ENCODE measurements at places on chromosomes 5 and 9. TPM values are rescaled to one million over a fixed set of nuclear protein-coding genes. Genes with fewer than 3 reads are reported as not detected.

GRCh38 chr5:158397278-158397677 is 538.3 kb upstream of the CLINT1 start:
- no peak for DNase-seq
- no peaks in the 10 kb centered on the region for H3K27me3 ChIP-seq
- H3K4me1 ChIP-seq: no peaks in the 10 kb centered on the region
- H3K27ac ChIP-seq: no peak overlapping the region

GRCh38 chr9:77680581-77680980 is 32.5 kb upstream of the GNA14 start:
- DNase-seq: no peak
- H3K4me1 ChIP-seq: peaks cover 8% of the 10 kb centered on the region
- no peaks in the 10 kb centered on the region for H3K36me3 ChIP-seq

GRCh38 chr5:151509836-151510235 is 62.4 kb downstream of the SLC36A1 start:
- no peaks in the 10 kb centered on the region for H3K36me3 ChIP-seq
- no peak for DNase-seq
- no peak overlapping the region for H3K4me3 ChIP-seq
- no peaks in the 10 kb centered on the region for H3K27me3 ChIP-seq
- no peak overlapping the region for H3K27ac ChIP-seq
- no peaks in the 10 kb centered on the region for H3K4me1 ChIP-seq

- peaks cover 24% of the 10 kb centered on the region for H3K27me3 ChIP-seq
- no peaks in the 10 kb centered on the region for H3K4me1 ChIP-seq
- DNase-seq: no peak
- H3K4me3 ChIP-seq: no peak overlapping the region
Observed at GRCh38 chr9:124457079-124457886, 7.0 kb downstream of the ADGRD2 start.

DNA sequence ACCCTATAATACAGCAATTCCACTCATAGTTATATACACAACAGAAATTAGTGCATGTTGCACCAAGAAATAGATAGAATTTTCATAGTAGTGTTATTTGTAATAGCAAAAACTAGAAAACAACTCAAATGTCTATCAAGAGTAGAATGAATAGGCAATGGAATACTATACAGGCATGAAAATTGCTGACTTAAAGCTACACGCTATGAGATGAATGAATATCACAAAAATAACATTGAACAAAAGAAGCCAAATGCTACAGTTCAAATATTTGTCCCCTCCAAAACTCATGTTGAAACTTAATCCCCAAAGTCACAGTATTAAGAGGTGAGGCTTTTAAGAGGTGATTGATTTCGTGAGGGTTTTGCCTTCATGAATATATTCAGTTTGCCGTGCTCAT is 215.1 kb downstream of the FRMD3 start:
- no peak overlapping the region for H3K27ac ChIP-seq
- no peaks in the 10 kb centered on the region for H3K27me3 ChIP-seq
- H3K36me3 ChIP-seq: no peaks in the 10 kb centered on the region
- DNase-seq: no peak

The COL27A1 gene
- 13.0 TPM for total RNA-seq

DNA sequence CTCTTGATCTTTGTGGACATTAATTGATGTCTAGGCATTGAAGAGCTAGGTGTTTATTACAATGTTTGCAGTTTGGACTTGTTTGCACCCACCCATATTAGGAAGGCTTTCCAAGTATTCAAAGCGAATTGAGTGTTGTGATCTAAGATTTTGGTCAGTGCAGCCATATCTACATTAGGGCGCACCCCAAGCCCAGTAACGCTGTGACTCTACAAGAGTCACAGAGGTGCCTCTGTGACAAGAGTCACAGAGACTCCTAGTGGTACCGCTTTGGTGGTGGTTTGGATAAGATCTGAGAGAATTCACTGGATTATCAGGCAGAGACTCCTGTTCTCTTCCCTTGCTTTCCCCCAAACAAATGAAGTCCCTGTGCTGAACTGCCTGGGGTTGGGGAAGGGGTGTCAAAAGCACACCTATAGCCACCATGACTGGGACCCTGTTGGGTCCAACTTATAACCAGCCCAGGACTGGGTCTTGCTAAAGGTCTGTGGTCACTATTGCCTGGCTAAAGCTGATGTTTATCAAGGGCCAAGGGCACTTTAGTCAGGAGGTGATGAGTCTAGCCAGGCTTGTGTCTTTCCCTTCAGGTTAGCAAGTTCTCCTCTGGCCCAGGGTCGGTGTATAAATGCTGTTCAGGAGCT is 114.1 kb upstream of the RIOK2 start:
- no peak for DNase-seq
- no peaks in the 10 kb centered on the region for H3K27me3 ChIP-seq
- no peak overlapping the region for H3K27ac ChIP-seq
- H3K36me3 ChIP-seq: no peaks in the 10 kb centered on the region
- H3K4me1 ChIP-seq: no peaks in the 10 kb centered on the region
- no peak overlapping the region for H3K4me3 ChIP-seq

- peak overlapping the region; percentile 92 for H3K27ac ChIP-seq
- H3K4me3 ChIP-seq: peak overlapping the region; percentile 67
- DNase-seq: peak; percentile 90
- peaks cover 22% of the 10 kb centered on the region for H3K36me3 ChIP-seq
- peaks cover 32% of the 10 kb centered on the region for H3K4me1 ChIP-seq
Observed at GRCh38 chr9:107488375-107489143, 1.0 kb downstream of the KLF4 start.

The OR13J1 gene
- total RNA-seq: not detected

The RGMB gene
- total RNA-seq: 22.9 TPM

DNA sequence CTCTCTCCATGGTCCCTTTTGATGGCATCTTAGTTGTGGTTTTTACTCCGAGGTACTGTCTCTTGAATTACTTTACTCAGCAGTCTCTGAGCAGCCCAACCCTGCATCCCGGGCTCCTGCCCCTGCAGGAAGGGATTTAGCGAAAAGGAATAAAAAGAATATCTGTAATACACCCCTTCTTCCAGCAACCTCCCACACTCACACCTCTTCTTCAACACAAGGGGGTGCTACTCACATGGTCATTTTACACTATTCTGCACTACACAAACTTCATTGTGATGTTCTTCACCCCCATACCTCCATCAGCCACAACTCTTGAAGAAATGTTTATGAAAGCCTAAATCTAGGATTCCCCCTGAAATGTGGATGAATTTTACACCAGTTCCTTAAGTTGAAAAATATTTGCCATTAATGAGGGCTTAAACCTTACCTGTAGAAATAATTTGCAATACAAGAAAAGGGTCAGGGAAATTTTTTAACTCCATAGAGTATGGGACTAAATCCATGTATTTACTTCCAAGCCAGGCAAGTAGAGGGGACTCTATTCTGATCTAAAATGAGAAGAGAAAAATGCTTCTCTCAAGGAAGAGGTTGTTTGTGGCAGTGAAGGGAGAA is 26.0 kb downstream of the TPD52L3 start:
- H3K36me3 ChIP-seq: no peaks in the 10 kb centered on the region
- no peaks in the 10 kb centered on the region for H3K27me3 ChIP-seq
- DNase-seq: no peak
- H3K4me1 ChIP-seq: no peaks in the 10 kb centered on the region
- H3K27ac ChIP-seq: no peak overlapping the region
- H3K4me3 ChIP-seq: no peak overlapping the region

DNA sequence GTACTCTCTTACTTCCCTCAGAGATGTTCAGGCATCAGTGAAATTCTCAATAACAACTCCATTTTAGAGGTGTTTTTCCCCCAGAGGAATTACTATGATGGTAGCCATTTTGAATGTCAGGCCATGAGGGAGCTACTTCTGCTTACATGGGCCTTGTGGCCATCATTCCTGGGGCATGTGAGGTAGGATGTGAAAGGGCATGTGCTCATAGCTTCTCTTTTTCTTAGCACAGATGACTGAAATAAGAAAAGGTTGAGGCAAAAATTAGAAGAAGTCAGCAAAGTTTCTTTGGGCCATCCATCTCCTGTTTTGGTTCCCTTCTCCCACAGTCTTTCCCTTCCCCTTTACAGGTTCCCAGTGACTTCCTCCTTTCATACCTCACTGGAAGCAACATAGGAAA is 68.8 kb downstream of the FEM1C start:
- no peaks in the 10 kb centered on the region for H3K36me3 ChIP-seq
- no peak for DNase-seq
- H3K27ac ChIP-seq: no peak overlapping the region
- H3K4me1 ChIP-seq: peaks cover 7% of the 10 kb centered on the region
- no peak overlapping the region for H3K4me3 ChIP-seq
- no peaks in the 10 kb centered on the region for H3K27me3 ChIP-seq

DNA sequence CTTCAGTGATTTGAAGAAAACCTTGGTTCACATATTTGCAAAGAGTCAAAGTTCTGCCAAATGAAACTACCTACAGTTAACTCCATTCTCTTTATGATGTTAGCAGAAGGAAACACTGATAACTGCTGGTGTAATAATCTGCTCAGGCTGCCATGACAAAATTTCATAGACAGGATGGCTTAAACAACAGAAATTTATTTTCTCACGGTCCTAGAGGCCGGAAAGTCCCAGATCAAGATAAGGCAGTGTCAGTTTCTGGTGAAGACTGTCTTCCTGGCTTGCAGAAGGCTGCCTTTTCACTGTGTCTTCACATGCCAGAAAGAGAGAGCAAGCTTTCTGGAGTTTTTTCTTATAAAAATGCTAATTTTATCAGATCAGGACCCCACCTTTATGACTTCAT is 102.4 kb upstream of the PARP8 start:
- no peaks in the 10 kb centered on the region for H3K4me1 ChIP-seq
- no peak overlapping the region for H3K4me3 ChIP-seq
- no peaks in the 10 kb centered on the region for H3K27me3 ChIP-seq
- H3K27ac ChIP-seq: no peak overlapping the region
- H3K36me3 ChIP-seq: no peaks in the 10 kb centered on the region

GRCh38 chr9:35872505-35872904 is 2.3 kb upstream of the OR13J1 start:
- DNase-seq: no peak
- no peaks in the 10 kb centered on the region for H3K4me1 ChIP-seq
- peaks cover 2% of the 10 kb centered on the region for H3K27me3 ChIP-seq

GRCh38 chr5:140000332-140000731 is 42.8 kb downstream of the NRG2 start:
- no peak overlapping the region for H3K4me3 ChIP-seq
- H3K27me3 ChIP-seq: no peaks in the 10 kb centered on the region
- DNase-seq: peak; percentile 46
- no peaks in the 10 kb centered on the region for H3K36me3 ChIP-seq
- no peak overlapping the region for H3K27ac ChIP-seq
- no peaks in the 10 kb centered on the region for H3K4me1 ChIP-seq

DNA sequence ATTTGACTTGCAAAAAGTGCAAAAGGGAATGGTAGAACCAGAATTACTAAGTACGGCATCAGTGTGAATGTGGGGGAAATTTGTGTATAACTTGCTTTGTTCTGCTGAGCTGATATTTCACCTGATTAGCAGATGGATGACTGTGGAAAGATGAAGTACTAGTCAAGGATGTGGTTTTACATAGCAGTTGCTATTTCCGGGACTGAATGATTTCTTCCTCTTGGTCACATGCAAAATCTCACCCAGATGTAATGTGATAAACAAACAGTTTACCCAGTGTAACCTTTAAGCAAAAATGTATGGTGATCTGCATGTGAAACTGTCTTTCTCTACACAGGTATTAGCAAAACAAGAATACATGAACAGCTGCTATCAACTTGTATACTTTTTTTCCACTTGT is 46.1 kb downstream of the DCP2 start:
- no peak overlapping the region for H3K27ac ChIP-seq
- H3K4me1 ChIP-seq: peaks cover 18% of the 10 kb centered on the region
- DNase-seq: no peak
- no peak overlapping the region for H3K4me3 ChIP-seq

The ZFP2 gene
- total RNA-seq: 2.0 TPM

The BSPRY gene
- total RNA-seq: 8.4 TPM

GRCh38 chr5:14394365-14394764 is 187.2 kb upstream of the OTULINL start:
- H3K36me3 ChIP-seq: peaks cover 88% of the 10 kb centered on the region
- no peaks in the 10 kb centered on the region for H3K27me3 ChIP-seq
- DNase-seq: no peak

DNA sequence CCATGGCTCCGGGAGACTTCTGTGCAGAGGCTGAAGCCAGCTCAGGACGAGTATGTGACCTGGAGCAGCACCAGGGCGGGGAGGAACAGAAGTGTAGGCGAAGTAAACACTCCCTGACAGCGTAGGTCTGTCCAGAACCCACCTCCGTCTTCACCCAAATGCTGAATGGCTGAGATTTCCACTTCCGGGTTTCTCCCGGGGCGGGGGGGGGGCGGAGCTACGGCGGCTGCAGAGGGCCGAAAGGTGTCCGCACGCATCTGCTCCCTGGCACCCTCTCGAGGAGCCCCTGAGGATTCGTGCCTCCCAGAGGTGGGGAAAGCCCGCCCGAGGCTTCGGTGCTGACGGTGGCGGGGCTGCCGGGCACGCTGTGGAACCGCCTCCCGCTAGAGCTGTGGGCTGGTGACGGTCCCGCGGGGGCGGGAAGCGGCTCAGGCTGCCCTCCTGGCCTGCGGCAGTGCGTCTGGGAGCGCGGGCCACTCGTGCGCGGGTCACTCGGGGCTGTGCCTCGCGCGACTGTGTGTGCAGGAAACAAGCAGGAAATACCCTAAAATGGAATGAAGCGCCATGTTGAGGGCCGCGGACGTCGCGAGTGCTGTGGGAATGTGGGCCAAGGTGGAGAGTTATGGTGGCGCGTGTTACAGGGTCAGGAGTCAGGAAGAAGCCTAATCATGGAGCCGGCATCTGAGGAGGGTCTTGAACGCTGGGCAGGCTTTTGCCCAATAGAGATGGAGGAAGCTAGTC is 1425.4 kb downstream of the FOXD4L5 start:
- H3K36me3 ChIP-seq: no peaks in the 10 kb centered on the region
- DNase-seq: peak; percentile 57

- H3K27ac ChIP-seq: no peak overlapping the region
- H3K36me3 ChIP-seq: no peaks in the 10 kb centered on the region
- no peak for DNase-seq
Observed at GRCh38 chr5:26761045-26761444, 277.3 kb downstream of the CDH9 start.

GRCh38 chr5:5605170-5605764 is 182.8 kb downstream of the ICE1 start:
- no peaks in the 10 kb centered on the region for H3K36me3 ChIP-seq
- H3K27ac ChIP-seq: no peak overlapping the region
- no peak overlapping the region for H3K4me3 ChIP-seq
- no peaks in the 10 kb centered on the region for H3K27me3 ChIP-seq

GRCh38 chr5:135114759-135115158 is 80.7 kb upstream of the PITX1 start:
- no peak overlapping the region for H3K27ac ChIP-seq
- no peaks in the 10 kb centered on the region for H3K27me3 ChIP-seq
- peaks cover 7% of the 10 kb centered on the region for H3K4me1 ChIP-seq
- no peak overlapping the region for H3K4me3 ChIP-seq
- no peaks in the 10 kb centered on the region for H3K36me3 ChIP-seq
- no peak for DNase-seq

GRCh38 chr5:112467485-112467884 is 48.4 kb upstream of the EPB41L4A start:
- no peaks in the 10 kb centered on the region for H3K27me3 ChIP-seq
- no peak overlapping the region for H3K4me3 ChIP-seq
- H3K4me1 ChIP-seq: no peaks in the 10 kb centered on the region
- H3K36me3 ChIP-seq: no peaks in the 10 kb centered on the region
